Naive thymus-derived CD8-positive, alpha-beta T cell (primary cell): ENCODE measurements at places on chromosomes 1 and 21. TPM values are rescaled to one million over a fixed set of nuclear protein-coding genes. Genes with fewer than 3 reads are reported as not detected.

ELOA gene
- total RNA-seq: 27.0 TPM

FABP3 gene
- total RNA-seq: not detected

- no peak for DNase-seq
These were observed 351.5 kb upstream of the ZP4 start for GRCh38 chr1:238242181-238242580.

DNA sequence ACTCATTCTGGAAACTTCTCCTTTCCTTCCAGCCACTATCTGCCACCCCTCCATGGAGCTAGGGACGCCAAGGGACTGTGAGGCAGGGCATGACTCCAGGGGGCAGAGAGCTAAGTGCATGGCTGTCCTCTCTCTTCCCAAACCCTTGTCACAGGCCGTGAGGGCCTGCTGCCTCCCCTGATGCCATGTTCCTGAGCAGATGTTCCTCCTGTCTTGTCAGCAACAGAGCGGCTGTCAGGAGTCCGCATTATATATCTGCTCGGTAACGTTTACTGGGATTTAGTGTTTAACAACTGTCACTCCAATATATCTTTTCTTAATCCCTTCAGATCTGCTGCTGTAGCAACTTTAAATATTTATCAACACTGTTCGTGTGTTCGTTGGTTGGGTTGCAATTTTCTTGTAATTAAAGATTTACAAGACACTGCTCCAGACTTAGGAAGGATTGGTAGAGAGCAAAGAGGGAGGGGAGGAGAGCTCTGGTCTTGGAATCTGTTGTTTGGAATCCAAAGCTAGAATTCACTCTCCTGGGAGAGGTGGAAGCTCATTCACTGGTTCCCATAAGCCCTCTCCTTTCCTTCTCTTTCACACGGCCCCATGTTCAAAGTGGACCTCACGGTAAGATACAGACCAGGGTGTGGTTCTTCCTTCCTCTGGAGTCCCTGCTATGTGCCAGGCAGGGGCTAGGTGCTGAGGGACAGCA is 76.2 kb downstream of the MDM4 start:
- no peak for DNase-seq

DNA sequence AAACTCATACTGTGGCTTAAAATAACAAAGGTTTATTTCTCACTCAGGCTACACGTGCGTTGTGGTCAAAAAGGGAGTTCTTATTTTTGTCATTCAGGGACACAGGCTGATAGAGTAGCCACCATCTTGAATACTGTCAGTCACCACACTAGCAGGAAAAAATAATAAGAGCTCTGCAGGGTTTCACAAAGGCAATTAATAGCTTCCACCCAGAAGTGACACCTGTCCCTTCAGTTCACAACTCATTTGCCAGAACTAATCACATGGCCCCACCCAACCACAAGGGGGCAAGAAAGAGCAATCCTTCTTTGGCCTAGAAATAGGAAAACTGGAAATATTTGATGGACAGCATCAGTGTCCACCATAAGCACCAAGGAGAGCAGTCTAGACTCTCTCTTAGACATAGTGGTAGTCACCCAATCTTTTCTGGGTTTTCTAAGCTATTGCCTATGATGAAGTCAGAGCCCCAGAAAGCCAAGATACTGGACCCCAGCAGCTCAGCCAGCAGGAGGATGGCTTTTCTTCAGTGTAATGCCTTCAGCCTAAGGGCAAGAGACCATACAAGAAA is 8.2 kb downstream of the HAPLN2 start:
- DNase-seq: no peak

DNA sequence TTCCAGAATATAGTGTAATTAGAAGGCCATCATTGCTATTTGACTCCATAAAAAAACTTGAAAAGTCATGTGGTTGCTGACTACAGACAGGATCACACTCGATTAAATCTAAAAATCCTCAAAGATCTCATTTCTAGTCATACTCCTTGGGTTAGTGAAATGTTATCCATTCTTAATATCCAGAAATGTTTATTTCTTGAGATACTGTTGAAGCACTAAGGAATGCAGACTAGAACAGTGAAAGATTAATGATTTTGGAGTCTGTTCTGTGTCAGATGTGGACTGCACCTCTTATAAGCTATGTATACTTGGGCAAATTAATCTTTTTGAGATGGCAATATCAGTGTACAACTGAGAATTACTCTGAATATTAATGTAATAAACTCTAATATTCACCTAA is 65.1 kb downstream of the ADSS2 start:
- DNase-seq: no peak

DNA sequence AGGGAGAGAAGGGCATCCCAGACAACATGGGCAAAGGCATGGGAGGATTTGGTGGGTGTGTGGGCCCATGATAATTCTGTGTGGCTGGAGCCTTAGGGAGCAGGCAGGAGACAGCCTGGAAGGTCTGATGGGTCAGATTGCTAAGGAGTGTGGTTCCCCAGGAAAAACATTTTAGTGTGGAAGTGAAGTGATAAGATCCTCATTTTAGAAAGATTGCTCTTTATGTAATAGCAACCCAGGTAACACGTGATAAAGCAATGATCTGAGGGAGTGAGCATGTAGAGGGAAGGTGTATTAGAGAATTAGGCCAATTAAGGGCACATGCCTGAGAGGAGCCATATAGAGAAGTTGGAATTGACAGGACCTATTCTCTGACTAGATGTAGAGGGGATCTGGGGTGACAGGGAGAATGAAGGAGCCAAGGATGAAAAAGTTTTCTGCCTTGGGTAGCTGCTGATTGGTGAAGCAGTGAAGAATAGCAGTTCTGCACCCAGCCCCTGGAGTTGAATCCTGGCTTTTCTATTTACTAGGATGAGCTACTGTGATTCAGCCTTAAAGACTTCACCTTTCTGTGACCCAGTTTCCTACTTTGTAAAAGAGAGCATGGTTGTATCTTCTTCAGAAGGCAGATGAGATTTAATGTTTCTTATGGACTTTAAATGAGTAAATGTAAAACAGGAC is 18.7 kb upstream of the SLAMF6 start:
- DNase-seq: no peak

DNA sequence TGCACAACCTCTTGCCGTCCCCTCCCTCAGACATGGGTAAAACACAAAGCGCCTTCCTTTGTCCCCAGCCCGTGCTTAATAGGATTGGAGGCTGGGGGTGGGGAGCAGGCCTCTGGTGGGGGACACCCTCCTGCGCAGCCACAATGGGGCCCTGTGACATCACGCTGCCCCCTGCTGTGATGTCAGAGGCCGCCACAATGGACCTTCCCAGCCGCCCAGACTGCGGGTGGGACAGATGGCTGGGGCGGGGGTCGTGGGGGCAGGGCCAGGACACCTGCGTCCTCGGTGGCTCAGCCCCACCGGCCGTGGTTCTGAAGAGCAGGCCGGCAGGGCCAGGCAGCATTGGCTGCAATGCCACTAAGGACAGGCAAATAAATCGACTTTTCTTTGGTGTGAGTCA is 39.9 kb downstream of the EPHA2 start:
- DNase-seq: no peak

DNA sequence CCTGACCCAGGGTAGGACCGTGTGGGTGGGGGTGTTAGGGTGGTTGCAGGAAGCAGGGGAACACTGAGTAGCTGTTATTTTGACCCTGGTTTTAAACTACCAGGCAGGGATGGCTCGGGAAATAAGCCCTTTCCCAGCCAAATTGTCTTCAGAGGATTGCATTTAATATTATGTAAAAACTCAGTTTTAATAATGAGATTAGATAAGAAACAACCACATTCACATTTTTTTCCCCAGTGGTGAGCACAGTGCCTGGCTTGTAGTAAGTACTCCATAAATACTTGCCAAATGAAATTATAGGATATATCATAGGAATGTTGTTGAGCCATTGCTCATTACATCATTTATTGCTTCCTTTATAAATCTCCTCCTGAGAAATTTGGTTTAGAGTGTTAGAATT is 3.1 kb upstream of the ACP6 start:
- DNase-seq: no peak

- no peak for DNase-seq
These were observed 4.4 kb downstream of the FAM20B start for GRCh38 chr1:179030130-179030529.

- DNase-seq: no peak
These were observed 122.0 kb upstream of the B3GALT2 start for GRCh38 chr1:193308438-193308837.
